Breast epithelium (tissue), 4 donors: ENCODE measurements at places on chromosomes 16 and 17.

DNA sequence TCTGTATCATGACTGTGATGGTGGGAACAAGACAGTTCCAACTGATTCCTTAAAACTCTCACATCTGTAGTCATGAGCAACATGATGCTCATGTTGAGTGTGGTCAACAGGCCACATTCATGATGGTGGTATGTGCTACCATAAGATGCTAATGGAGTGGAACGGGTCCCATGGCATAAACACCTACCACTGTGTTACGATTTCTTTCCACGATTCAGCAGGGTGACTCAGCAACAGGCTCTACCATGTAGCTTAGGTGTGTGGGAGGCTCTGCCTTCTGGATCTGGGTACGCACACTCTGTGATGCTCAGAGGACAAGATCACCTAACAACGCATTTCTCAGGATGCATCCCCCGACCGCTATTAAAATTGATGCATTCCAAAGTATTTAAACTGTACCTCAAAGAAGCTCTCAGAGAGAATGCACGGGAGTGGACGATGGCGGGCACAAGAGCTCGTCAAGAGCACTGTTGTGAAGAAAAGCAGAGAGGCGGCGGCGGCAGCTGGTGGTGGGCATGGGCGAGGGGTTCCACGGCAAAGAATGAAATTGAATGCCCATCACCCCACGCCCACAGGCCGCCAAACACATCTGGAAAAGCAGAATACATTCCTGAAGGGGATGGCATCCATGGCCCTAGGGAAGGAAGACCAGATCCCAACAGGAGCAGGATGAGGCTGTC, 133.3 kb downstream of the ZNF778 start:
- DNase-seq, result no peak

DNA sequence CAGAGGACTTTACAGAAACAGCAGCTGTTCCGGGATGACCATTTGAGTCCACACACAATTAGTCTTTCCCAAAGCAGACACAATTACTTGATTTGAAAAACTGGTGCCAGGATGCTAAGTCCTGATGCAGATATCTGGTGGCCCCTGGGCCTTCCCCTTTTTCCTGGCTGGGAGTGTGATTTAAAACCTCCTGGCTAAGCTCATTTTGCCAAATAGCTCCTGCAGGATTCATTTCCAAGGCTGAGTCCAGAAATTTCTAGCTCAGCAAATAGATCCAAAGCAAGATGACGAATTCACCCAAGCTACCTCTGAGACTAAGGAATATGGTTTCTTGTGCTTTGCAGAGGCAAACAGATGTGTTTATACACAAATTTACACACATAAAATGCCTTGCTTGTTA, 422.2 kb downstream of the CA10 start:
- no peak for DNase-seq

- no peak for DNase-seq
Observed at GRCh38 chr16:79051313-79051712, 549.2 kb downstream of the MAF start.

DNA sequence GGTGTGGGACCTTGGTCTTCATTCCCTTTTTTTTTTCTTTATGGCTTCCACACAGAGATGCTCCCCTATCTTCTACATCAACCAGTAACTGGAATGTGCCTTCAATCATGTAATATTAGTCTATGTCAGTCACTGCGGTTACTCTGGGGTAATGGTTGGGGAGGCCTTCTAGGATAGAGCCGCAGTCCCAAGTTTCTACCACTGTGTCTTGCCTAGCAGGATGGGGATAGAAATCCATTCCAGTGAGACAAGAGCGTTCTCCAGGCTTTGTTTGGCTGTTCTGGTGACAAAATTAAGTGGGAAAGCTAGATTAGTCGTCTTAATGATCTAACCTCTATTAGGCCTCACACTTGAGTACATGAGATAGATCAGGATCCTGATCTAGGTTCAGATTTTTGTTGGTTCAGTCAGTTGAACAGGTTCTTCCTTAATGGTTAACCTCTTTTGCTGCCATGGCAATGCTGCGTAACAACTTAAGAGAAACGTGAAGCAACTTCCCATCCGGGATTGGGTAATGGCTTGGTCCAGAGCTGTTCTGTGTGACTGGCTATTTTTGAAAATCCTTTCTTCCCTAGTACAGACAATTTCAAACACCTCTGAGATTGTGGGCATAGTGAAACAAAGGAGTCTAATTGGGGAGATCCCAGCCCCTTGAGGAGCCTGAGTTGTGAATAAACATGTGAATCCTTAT, 8.7 kb downstream of the MSL1 start:
- DNase-seq, result no peak

- DNase-seq, result no peak
Observed at GRCh38 chr16:81639931-81640680, 139.0 kb upstream of the PLCG2 start.
